ENCODE measurements at places on chromosomes 7 and 10.

- no peak for DNase-seq
Measured at GRCh38 chr7:95330204-95330960, 6.0 kb upstream of the PON1 start.

DNA sequence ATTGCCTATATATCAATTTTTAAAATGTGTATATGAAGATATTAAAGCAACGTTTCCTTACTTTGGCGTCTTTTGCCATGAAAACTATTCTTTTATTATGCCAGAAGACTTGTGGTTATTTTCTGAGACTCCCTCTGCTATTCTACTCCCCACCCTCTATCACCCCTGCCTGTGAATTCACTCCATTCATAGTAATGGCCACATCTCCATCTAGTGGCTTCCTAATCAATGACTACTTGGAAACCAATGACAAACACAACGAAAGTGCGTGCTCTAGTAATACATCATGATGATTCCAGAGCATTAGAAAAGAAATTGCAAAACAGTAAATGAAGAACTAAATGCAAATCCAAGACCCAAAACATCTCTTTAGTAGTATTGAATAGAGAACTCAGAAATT is 186.7 kb upstream of the HGF start:
- no peak for DNase-seq

- no peak for DNase-seq
Measured at GRCh38 chr10:127157506-127158200, 38.7 kb downstream of the INSYN2A start.

DNA sequence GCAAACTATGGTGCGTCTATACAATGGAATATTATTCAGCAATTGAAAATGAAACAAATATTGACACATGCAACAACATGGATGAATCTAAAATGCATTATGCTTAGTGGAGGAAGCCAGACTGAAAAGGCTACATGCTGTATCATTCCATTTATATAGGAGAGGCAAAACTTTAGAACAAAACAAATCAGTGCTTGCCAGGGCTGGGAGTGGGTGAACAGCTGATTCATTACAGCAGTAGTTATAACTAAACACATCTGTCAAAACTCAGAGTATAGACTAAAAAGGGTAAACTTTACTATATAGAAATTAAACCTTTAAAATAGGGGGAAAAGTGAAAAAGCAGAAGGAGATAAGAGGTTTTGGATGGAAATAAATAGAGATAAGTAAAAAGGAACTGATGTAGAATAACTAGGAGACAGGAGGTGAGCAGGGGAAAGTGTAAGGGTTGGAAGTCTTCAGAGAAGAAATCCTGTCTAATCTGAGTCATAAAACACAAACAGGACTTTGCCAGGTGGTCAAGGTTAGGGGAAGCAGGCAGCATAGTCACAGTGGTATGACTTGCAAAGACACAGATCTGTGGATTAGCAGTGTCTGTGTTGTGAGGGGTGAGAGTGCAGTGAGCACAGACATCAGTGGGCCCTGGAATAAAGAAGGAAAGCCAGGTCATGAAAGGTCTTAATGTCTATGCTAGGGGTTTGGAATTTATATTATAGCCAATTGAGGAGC is 349.8 kb downstream of the PHTF2 start:
- DNase-seq, result no peak

- DNase-seq, result no peak
Measured at GRCh38 chr7:30479202-30480120, 877 bp upstream of the NOD1 start.
